ENCODE measurements at places on chromosomes 5 and 9. TPM values are rescaled to one million over a fixed set of nuclear protein-coding genes. Genes with fewer than 3 reads are reported as not detected.

DNA sequence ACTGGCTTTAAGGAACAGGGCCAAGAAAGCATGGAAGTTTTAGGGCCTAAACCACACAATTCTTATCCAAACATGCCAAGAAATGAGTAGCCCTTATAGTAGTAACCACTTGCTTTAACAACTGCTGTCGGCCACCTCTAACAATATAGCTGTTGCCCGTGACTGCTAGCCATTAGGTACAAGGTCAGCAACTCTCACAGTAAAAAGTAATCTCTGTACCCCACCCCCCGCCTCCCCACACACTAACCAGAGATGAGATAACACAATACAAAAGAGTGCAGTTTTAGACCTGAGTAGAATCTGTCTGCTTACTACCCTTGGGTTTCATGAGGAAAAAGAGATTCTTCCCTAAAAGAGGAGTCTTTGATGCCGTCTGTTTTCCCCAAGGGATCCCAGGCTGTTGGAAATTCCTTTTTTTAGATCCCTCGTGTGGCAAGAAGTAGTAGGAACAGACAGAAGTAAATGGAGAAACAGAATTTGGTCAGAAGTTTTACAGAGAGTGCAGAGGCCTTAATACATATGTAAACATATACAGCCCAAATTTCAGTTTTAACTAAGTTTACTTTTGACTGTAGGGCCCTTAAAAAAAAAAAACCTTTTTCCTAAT lies 94.3 kb downstream of the WDR41 start:
- DNase-seq = no peak

DNA sequence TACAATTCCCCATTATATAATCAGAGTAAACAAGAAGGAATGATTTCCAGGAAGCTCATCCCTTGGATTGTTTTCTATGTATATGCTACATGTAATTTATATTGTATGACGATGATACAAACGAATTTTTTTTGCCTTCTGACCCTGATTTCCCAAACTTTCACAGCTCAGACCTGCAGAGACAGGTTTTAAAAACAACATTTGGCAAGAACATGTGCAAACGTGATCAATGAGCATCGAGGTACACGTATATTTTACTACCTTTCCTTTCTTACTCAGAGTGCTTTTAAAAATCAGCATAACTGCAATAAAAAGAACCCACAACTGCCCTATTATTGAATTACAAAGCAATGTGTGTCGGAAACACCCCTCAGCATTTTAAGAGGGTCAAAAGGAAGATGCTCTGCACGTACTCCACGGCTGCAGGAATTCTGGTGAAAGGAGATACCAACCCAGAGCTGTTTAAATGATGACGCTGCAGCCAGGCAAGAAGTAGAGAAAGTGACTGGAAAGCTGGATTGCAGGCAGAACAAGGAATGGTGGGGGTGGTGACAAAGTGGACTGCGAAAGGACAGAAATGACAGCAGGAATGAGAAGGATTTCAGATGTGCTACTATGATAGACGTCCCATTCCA lies 533.5 kb downstream of the RAB3C start:
- no peak for DNase-seq

- peak; percentile 32 for DNase-seq
These were observed 25.9 kb upstream of the IDNK start for GRCh38 chr9:83596899-83597504.

DNA sequence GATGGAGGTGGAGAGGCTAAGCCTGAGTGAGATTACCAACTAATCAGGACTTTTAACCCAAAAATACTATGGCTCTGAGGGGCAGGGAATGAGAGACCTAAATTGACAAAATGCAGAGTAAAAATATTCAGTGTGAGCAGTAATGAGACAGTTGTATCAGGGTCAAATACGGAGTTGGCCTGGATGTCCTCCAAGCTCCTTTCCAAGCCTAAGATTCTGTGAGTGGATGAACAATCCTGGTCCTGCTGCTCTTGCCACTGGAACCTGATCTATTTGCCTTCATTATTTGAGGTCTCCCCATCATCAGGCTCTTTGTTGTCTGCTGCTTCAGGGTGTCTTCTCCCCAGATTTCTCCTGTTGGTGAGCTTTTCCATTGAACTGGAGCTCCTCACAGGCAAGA lies 1.1 kb downstream of the PDCD1LG2 start:
- DNase-seq = no peak

- no peak for DNase-seq
These were observed 15.2 kb downstream of the CDC25C start for GRCh38 chr5:138316355-138316754.

ARHGEF28 gene
- 1.6 TPM for total RNA-seq

Measured in heart right ventricle (tissue), 16 donors.